ENCODE measurements at places on chromosomes 16 and 17.

DNA sequence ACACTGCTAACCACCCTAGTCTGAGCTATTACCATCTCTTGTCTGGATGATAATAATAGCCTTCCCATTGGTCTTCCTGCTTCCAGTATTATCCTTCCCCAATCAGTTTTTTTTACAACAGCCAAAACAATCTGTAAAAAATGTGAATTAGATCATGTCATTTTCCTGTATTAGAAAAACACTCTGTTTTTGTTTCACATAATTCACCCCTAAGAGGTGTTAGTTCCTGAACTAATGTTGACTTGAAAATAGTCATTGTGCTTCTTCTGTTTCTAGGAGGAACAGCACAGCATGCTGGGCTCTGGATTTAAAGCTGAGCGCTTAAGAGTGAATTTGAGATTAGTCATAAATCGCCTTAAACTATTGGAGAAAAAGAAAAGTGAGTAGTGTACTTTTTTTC, 20.0 kb downstream of the IST1 start:
- no peak for DNase-seq

DNA sequence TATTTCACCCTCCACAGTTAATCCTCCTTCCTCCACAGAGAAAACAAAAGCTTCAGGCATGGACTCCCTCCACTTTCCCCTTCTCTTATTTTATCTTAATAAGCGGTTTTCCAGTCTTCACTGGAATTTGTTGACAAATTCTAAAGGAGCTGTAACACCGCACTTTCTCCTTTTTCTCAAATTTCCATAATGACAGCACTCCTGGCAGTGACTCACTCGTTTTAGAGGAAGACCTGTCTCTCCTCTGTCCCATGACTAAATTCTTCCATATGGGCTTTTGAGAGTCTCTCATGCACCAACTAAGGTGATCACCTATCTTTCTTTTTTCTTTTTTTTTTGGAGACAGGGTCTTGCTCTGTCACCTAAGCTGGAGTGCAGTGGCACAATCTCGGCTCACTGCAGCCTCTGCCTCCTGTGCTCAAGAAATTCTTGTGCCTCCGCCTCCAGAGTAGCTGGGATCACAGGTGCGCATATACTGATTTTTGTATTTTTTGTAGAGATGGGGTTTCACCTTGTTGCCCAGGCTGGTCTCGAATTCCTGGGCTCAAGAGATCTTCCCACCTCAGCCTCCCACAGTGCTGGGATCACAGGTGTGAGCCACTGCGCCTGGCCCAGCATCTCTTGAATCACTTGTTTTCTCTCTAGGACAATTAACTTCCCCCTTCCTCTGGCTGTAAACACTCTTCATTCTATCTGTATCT, 7.7 kb downstream of the ITGAM start:
- DNase-seq, result no peak

DNA sequence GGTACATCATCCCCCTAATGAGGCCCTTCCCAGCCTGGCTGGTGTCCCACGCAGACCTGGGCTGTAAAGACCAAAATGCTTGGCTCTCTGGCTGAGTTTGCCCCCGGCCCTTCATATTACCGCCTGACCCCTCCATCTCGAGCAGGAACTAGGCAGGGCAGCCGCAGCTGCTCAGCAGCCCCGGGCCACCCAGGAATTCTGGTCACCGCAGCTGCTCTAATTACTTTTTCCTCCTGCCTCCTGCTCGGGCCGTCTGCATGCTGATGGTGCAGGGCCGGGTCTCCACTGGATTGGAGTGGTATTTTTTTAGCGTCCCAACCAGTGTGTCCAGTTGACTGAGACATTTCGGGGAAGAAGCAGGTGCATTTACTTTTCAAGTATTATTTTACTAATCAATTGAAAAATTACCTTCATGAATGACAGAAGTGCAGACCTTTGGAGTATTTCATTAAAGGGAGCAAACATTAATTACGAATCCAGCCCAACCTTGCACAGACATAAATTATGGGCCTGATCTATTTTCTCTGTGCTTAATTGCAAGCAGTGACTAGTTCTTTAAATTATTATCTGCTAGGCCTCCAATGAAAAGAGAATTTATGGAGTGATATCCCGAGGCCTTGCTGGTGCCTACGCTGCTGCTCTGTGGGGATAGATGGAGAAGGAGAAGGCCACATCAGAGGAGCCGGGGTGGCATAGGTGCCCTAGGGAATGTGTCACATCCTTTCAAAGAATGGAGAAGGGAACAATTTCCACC, 176.2 kb downstream of the CYLD start:
- DNase-seq, result no peak

DNA sequence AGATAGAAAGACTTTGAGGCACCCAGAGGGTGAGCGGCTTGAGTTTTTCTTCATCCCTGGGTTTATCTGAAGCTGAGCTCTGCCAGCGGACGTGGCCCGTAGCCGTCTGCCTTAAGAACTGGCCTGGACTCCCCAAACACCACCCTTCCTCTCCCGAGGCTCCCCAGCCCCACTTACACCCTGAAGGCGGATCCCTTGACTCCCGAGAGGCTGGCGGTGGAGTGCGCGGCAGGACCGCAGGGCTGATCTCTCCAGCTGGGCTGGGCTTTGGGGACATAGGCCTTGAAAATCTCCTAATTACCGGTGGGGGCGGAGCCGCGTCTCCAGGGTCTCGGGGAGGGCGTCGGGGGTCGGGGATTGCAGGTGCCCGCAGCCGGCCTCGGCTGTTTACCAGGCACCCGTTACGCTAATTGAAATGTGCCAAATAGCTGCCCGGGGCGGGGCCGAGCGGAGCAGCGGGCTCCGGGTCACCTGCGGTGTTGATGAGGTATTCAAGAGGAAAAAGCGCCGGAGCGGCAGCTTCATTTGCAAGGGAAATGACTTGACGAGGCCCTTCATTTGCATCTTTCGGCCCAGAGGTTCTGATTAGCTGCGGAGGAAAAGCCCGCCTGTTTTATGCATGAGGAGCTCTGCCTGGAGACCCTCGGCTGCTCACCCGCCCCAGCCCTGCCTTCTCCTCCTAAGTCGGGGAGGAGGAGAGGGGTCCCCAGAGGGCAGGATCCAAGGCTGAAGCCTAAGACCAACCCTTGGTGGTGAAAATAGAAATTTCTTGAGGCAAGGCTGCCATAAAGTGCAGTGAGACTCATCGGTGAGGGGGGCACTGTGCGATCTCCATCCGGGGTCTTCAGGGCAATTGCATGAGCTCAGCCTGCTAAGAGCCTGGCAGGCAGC, 100.7 kb downstream of the MGAT5B start:
- DNase-seq, result peak; percentile 13

GRCh38 chr16:88432753-88433152, 20.3 kb upstream of the ZFPM1 start:
- no peak for DNase-seq

- DNase-seq, result no peak
Measured at GRCh38 chr16:87150681-87151280, 166.4 kb downstream of the C16orf95 start.

DNA sequence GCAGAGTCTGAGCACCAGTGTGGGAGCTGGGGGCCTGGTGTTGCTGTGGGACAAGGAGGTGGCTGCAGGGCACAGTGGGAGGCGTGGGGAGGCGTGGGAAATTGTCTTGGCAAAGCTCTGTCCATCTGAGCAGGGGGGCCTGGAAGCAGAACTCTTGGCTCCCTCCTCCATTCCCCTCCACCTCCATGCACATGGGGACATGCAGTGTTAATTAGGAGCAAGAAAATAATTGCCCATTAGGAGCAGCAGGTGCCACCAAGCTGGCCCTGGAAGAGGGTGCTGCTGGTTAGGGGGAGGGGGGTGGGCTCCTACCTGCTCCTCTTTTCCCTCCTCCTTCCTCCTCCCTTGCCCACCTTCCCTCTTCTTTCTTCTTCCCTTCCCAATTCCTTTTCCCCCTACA, 4.5 kb downstream of the TTYH2 start:
- no peak for DNase-seq

DNA sequence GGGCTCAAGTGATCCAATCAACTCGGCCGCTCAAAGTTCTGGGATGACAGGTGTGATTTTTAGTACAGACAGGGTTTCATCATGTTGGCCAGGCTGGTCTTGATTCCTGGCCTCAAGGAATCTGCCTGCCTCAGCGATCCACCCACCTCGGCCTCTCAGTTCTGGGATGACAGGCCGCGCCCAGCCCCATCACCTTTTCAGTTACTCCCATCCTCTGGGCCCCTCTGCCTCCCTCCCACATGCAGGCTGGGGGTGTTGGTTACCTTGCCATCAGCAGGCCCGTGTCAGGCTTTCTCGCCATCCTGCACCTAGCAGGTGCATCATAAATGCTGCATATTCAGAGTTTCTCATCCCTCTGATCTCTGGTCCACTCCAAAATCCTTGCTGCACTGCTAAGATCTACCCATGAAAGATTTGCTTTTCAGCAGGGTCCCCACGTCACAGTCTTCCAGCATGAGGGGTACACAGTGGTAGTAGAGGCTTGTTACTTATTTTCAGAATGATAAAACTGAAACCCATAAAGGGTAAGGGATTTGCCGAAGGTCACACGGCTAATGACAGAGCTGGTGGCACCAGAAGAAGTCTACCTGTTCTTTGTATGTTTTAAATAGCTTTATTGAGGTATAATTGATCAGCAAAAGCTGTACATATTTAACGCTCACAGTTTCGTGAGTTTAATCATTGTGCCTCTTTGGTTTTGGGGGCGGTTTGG, 16.6 kb downstream of the PMM2 start:
- DNase-seq, result no peak

DNA sequence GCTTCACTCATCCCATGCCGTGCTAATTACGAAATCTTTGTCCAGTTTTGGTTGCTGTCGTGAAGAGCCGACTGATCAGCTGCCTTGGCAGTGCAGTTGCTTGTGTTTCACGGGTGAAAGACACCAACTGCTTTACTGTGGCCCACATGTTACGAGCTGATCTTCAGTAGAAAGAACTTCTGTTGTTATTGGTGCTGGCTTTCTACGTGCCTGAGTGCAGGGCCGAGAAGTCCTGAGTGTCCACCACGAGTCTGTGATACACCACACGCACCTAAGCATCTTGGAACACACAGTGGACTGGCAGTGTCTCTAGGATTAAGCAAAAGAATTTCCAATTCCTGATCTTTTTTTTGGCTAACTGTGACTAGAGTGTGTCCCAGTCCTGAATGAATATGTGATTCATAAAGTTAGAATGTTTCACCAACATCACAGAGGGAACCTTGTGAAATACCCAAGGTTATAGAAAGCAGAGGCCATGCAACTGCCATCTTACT, 70.4 kb upstream of the CLEC18A start:
- no peak for DNase-seq

- DNase-seq, result no peak
Measured at GRCh38 chr16:14329727-14330350, 258.7 kb downstream of the MRTFB start.

DNA sequence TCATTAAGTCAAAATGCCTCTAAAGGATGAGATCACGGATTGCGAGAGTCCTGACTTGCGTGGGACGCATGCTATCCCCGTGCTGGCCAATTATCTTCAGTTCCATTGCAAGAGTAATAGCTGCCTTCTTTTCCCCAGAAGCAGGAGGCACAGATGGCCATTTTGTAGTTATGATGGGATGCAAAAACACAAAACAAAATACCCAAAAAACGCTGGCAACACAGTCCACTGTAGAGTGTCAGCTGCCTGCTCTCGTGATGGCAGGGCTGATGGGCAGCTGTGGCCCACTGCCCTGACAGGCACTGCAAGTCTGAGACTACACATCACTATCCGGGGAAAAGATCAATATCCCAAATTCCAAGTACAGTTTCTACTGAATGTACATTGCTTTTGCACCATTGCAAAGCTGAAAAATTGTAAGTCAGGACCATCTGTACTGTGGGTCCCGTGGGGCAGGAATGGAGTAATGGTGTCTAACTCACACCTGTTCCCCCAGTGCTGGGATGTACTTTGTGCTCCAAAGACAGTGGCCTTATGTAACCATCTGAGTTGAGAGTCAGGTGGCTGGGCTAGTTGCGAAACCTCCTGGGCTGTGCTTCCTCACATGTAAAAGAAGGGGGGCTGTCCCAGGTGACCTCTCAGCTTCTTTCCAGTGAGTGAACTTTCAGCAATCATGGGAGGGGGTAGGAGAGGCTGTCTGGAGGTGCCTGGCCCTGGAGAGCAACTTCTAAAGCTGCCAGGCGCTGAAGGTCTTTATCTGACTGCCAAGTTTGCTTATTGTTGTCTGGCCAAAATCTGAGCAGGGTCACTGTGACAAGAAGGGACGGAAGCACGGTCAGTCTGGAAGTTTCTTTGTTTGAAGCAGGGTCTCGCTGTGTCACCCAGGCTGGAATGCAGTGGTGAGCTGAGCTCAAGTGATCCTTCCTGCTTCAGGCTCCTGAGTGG, 4.7 kb downstream of the SLC47A1 start:
- DNase-seq, result no peak

DNA sequence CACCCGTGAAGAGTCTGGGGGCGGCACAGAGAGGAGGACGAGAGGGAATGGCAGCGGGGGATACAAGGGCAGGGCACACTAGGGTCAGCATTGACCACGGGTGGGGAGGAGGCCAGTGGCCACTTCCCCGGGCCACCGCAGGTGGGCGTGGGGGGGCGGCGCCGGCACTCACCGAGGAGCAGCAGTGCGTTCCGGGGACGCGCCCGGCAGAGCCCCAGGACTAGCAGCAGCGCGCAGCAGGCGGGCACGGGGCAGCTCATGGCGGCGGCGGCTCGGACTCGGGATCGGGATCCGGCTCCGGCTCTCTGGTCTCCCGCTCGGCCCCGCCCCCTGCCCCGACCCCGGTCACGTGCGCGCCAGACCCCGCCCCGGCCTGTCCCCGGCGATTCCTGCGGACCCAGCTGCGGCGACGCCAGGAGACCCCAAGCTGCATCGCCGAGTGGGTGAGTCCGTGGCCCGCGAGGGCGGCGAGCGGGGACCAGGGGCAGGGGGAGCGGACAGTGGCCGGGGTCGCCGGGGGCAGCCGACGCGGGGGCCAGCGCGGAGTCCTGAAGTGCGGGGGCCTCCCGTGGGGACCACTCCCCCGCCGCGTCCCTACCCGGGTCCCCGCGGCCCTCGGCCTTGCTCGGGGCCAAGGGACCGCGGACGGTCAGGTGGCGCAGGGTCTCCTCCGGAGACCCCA, at the start of the genes SGSH and SLC26A11:
Gene SGSH, minus strand, starts transcription at position 280 of the 682 bp plus-strand sequence. Its CDS starts 20 bp downstream, at position 260.
Gene SLC26A11, plus strand, starts transcription at position 374 of the 682 bp plus-strand sequence. CDS start 1,134 bp downstream, outside the sequence.
- DNase-seq, result peak; percentile 39

- no peak for DNase-seq
Measured at GRCh38 chr17:78510141-78511075, 66.8 kb downstream of the DNAH17 start.

DNA sequence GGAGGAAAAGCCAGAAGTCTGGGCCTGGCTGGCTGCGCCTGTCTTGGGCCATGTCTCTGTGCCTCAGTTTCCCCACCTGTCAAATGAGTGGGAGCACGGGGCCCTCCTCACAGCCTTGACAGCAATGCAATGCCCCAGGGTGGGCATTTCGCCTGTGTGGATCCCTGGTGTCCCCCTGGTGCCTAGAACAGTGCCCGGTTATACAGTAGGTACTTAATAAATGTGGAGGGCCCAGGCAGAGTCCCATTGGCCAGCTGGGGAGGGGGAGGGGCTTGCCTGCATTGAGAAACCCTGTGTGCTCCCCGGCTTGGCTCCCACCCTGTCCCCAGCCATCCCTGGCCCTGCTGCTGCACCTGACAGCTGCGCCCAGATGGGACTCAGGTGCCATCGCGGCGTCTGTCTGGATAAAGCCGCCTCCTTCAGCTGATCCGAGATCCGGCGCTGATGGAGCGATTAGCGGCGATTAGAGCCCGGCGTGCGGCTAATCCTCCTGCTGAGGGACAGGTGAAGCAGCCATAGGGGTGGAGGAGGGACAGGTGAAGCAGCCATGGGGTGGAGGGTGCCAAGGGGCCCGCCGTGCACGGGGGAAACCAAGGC, 12.4 kb downstream of the ZFPM1 start:
- no peak for DNase-seq
